ENCODE measurements at places on chromosomes 16 and 17.

DNA sequence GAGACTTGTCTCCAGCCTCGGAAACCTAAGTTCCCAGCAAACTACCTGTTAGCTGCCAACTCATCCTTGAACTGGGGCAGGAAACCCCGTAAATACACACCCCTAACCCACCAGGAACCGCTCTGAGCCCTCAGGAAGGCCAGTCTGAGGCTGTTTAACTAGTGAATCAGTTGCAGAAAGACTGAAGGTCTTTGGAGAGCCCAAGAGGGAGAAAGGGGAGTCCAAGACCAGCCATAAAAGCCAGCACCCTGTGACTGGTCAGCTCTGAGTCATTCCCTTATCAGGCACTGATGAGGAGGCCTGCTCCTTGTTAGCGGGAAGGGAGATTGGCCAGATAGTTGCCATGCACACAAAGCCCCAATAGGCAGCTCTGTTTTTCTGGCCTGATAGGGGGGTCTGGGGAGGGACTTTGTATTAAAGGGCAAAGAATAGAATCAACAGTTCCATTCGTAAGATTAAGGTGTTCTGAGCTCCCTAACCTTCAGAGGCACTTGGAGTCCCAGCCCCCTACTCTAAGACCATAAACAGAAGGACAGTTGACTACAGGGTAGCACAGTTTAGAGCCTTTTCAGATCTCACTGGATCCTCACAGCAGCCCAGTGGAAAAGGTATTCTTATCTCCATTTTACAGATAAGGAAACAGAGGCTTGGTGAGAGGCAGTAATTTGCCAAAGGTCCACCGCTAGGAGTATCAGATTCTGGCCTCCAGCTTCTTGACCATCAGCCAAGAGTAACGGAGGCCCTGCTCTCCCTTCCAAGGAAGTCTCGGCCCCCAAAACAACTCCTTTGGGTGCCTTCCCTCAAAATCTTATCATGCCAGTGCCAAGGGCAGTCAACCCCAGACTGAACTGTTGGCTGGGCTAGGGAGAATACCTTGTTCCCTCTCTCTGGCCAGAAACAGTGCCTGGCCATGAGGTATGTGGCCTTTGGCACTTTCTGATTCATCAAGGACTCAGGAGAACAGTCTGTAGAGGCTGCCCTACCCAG is 2.2 kb upstream of the KRT19 start:
- no peak for DNase-seq

- DNase-seq = no peak
These were observed 43.1 kb downstream of the NTN1 start for GRCh38 chr17:9064311-9064834.

- DNase-seq = no peak
These were observed 5.6 kb upstream of the CIITA start for GRCh38 chr16:10871157-10871991.

DNA sequence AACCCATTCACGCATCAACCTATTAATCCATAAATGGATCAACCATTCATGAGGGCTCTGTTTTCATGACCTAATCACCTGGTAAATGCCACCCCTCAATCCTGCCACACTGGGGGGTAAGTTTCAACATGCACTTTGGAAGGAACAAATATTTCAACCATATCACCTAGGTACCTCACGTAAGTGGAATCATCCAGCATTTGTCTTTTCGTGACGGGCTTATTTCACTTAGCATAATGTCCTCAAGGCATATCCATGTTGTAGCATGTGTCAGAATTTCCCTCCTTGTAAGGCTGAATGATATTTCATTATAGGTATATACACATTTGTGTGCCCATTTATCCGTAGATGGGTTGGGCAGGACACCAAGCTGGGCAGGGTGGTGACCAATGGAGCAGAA is 35.6 kb downstream of the ANKRD40 start:
- DNase-seq = no peak

GRCh38 chr17:50165066-50165465 is 739 bp upstream of the SGCA start:
- DNase-seq = no peak

DNA sequence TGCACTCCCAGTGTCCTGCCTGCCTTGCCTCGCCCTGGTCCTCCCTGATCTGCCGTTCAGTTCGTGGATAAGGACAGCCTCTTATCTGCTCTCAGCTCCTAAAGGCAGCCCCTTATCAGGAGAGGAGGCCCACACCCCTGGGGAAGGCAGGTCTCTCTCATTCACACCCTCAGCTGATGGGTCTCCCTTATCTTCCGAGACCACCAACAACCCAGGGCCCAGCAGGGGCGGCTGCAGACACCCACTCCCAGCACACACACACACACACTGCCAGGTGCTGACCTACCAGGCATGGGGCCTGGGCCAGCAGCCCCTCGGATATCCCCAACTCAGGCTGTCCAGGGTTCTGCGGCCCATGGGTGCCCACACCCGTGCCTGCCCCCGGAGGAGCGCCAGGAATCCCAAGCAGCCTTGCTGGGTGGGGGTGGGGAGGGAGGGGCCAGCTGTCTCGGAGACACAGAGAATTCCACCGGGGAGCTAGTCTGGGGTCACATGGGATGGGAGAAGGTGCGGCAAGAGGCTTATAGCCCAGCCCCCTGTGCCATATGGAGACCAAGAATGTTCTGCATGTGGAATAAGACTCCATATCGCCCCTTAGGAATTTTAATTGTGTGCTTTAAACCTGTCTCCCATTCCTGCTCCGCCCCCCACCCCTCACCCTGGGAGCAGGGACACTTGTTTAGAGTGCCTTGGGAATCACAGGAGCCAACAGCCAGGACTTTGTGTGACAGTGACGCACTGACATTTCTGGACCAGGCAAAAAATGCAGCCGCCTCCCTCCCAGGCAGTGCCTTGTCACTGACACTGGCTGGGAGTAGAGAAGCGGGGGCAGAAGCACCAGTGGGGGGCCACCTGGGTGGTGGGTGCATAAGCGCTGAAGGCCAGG is 41.9 kb upstream of the EMP2 start:
- no peak for DNase-seq

DNA sequence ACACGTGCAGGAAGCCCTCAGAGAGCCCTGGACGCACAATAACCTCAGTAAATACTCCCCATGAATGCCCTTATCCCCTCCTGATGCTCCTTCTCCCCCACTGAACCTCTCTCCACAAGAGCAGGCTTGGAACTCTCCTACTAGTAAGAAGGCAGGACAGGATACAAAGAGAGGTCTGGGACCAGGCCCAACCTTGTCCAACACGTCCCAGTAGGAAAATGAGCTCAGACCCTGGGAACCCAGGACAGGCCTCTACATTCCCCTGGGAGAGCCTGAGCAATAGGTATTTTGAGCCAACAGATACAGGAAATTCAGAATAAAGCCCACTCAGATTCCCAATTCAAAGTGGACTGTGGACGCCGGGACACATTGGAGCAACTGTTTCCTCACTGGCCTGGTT is 19.2 kb downstream of the ZNF423 start:
- DNase-seq = no peak

GRCh38 chr17:16483021-16483645 is 8.9 kb downstream of the LRRC75A start:
- no peak for DNase-seq

DNA sequence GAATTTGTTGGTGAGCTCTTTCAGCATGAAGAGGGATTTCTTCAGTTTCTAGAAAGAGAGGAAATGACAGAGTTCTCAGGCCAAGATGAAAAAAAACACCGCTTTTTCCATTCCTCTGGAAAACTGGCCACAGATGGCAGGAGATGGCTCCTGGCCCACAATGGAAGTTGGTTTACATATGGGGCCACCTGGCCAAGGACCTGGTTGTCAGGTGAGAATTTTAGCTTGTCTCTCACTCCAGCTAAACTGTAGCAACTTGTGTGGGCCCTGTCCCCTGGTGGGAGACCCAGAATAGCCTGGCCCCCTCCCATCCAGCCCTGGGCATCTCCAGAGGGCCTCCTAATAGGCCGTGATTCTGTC is 33.6 kb downstream of the LGALS9 start:
- DNase-seq = no peak

DNA sequence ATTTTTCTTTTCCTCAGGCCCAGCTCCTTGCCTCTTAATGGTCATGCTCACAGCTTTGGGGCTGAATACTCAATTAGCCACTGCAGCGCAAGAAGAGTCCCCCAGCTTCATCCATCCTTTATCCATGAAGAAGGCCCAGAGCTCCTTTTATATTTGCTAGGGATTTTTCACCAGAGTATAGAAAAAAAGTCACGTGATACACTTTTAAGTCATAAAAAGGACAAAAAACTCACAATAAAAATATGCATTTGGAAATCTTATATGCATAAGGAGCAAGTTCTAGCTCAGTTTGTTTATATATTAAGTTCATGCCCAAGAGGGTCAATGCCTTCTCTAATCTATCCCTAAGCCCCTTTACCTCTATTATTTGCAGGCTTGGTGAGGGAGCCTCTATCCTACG is 254.1 kb downstream of the CA10 start:
- DNase-seq = no peak

DNA sequence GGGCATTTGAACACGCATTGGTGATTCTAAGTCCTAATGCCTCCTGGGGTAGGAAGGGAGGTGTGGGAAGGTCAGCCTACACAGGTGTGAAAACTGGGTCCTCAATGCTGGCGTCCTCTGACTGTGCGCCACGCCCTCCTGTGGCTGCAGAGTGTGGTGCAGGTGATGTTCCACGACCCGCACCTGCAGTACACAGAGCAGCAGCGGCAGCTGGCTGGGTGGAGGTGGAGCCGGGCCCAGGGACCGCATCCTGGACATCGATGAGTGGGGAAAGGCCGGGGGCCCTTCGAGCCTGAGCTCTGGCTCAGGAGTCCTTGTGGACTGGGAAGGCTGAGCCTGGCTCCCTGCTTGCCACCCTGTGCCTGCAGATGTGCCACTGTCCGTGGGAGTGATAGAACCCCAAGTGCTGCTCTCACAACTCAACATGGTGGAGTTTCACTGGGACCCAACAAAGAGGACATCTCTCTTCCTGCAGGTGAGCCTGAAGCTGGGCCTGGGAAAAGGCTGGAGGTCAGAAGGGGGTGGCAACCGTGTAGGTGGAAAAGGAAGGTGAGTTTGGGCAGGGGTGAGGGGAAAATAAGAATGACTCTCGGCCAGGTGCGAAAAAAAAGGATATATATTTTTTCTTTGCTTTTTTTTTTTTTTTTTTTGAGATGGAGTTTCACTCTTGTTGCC is 14.0 kb upstream of the STAC2 start:
- no peak for DNase-seq

- DNase-seq = no peak
These were observed 419.0 kb upstream of the CDH11 start for GRCh38 chr16:65540901-65541300.

GRCh38 chr17:74713171-74713755 is 540 bp upstream of the CD300LF start:
- no peak for DNase-seq

DNA sequence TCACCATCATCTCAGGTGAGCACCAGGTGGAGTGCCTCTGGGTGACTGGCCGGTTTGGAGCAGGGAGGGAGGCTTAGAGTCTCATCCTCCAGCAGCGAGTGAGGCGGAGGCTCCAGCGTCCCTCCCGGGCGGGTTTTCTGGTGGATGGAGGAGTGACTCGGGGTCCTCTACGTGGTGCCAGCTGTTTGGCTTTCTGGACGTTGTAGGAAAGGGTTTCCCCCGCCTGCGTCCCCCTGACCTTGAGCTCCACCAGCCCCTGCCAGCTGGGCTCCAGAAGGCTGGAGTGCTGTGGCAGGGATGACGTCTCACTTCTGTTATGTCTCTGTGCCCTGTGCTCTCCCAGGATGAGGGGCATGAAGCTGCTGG is 522 bp downstream of the DNASE1 start:
- DNase-seq = no peak

All from GM12892 (cell line).